ENCODE measurements at places on chromosomes 5 and 9. TPM values are rescaled to one million over a fixed set of nuclear protein-coding genes. Genes with fewer than 3 reads are reported as not detected.

The PTPRD gene
- total RNA-seq, result 0.11 TPM

The SPRY4 gene
- 31.6 TPM for total RNA-seq

The LCN10 gene
- not detected for total RNA-seq

The PCDHA6 gene
- total RNA-seq, result not detected

The STPG3 gene
- total RNA-seq, result not detected

The SPATA31E1 gene
- not detected for total RNA-seq

The KCNN2 gene
- 0.14 TPM for total RNA-seq

The DPYSL3 gene
- total RNA-seq, result 53.6 TPM

The PDE6A gene
- total RNA-seq, result not detected

The POLR1E gene
- 48.9 TPM for total RNA-seq

The ARID3C gene
- total RNA-seq, result 0.07 TPM

The PCDHGA10 gene
- total RNA-seq, result 1.8 TPM

The SPINK5 gene
- total RNA-seq, result 0.75 TPM

The SLC6A3 gene
- not detected for total RNA-seq

The ECSCR gene
- not detected for total RNA-seq

The PCDHB14 gene
- 0.07 TPM for total RNA-seq

The GFI1B gene
- total RNA-seq, result not detected

The DDX31 gene
- total RNA-seq, result 21.6 TPM

The ACOT12 gene
- total RNA-seq, result not detected

The LCN12 gene
- 0.31 TPM for total RNA-seq

The MCCC2 gene
- total RNA-seq, result 42.6 TPM

The PCDHGA1 gene
- not detected for total RNA-seq

The CDKN2A gene
- total RNA-seq, result 12.8 TPM

The HACD4 gene
- total RNA-seq, result 5.4 TPM

The GFPT2 gene
- 0.07 TPM for total RNA-seq

The TEK gene
- total RNA-seq, result 0.10 TPM

The SMC2 gene
- total RNA-seq, result 44.3 TPM

The WNK2 gene
- 0.04 TPM for total RNA-seq

The PHAX gene
- total RNA-seq, result 60.7 TPM

The SKP2 gene
- total RNA-seq, result 98.7 TPM

The SPOCK1 gene
- total RNA-seq, result 0.53 TPM

The SLC36A2 gene
- not detected for total RNA-seq

The ANKRD20A1 gene
- 0.61 TPM for total RNA-seq

The EXD3 gene
- 5.5 TPM for total RNA-seq

The GARIN3 gene
- total RNA-seq, result not detected

The AIF1L gene
- total RNA-seq, result 4.4 TPM

The CDO1 gene
- 0.18 TPM for total RNA-seq

The IRGM gene
- total RNA-seq, result not detected

The TTC39B gene
- total RNA-seq, result 7.9 TPM

The TRIM36 gene
- total RNA-seq, result 1.8 TPM

The LVRN gene
- not detected for total RNA-seq

The MSMP gene
- total RNA-seq, result not detected

The RAB3C gene
- not detected for total RNA-seq

The BASP1 gene
- total RNA-seq, result 83.8 TPM

The SOWAHA gene
- 0.03 TPM for total RNA-seq

The PPP3R2 gene
- not detected for total RNA-seq

The OR1Q1 gene
- not detected for total RNA-seq

The C5orf58 gene
- not detected for total RNA-seq

The SAXO1 gene
- not detected for total RNA-seq

The NTNG2 gene
- 0.03 TPM for total RNA-seq

The PSIP1 gene
- 46.9 TPM for total RNA-seq

The CDX1 gene
- not detected for total RNA-seq

The ST6GALNAC4 gene
- total RNA-seq, result 18.5 TPM

The SV2C gene
- total RNA-seq, result 0.11 TPM

The PCAT7 gene
- total RNA-seq, result not detected

The GNAQ gene
- total RNA-seq, result 31.6 TPM
